LHCN-M2 (cell line): ENCODE measurements at places on chromosomes 11 and 22. TPM values are rescaled to one million over a fixed set of nuclear protein-coding genes. Genes with fewer than 3 reads are reported as not detected.

The SAAL1 gene
- total RNA-seq, result 23.8 and 28.8 TPM in 2 replicates

The HBD gene
- total RNA-seq, result not detected in 2 replicates

The MMP8 gene
- not detected in 2 replicates for total RNA-seq

The GAL3ST3 gene
- not detected in 2 replicates for total RNA-seq

The MOGAT2 gene
- not detected in 2 replicates for total RNA-seq

The FOLH1 gene
- not detected in 2 replicates for total RNA-seq

The CARS1 gene
- 41.3 and 53.3 TPM in 2 replicates for total RNA-seq

The CRACR2B gene
- 0.40 and 1.3 TPM in 2 replicates for total RNA-seq

The NCF4 gene
- total RNA-seq, result not detected in 2 replicates

The RBMXL2 gene
- not detected in 2 replicates for total RNA-seq

The MS4A6A gene
- not detected in 2 replicates for total RNA-seq

The MIOX gene
- total RNA-seq, result not detected in 2 replicates

The SF3A1 gene
- total RNA-seq, result 37.6 and 77.7 TPM in 2 replicates

The MB gene
- total RNA-seq, result not detected in 2 replicates

The IFITM1 gene
- total RNA-seq, result 0.32 and 3.2 TPM in 2 replicates

The DNAJB7 gene
- not detected in 2 replicates for total RNA-seq

The AIFM3 gene
- 0.13 TPM in 1 of 2 replicates, not detected in the other for total RNA-seq

The KIRREL3 gene
- 2.1 and 2.8 TPM in 2 replicates for total RNA-seq

The OR52D1 gene
- total RNA-seq, result not detected in 2 replicates

The DSCAML1 gene
- total RNA-seq, result not detected in 2 replicates
